ENCODE measurements at places on chromosomes 4 and X.

DNA sequence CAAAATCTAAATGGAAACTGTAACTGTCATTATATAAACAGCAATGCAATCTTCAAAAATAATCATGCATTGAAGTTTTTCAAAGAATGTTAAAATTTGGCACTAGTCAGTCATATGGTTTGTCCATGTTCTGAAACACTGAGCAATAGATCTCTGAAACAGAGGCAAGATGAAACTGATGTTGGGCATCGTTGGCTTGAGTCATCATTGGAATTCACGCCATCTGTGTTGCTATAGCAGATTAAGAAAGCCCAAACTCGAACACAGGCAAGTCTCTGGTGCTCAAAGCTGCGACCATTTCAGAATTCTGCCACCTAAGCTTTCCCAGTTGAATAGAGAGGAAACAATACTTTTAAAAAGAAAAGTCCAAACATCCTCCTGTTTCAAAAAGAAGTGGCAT lies 114.1 kb upstream of the PPARGC1A start:
- no peak for DNase-seq

- DNase-seq: no peak
Measured at GRCh38 chr4:9758641-9759317, 22.7 kb upstream of the DRD5 start.

DNA sequence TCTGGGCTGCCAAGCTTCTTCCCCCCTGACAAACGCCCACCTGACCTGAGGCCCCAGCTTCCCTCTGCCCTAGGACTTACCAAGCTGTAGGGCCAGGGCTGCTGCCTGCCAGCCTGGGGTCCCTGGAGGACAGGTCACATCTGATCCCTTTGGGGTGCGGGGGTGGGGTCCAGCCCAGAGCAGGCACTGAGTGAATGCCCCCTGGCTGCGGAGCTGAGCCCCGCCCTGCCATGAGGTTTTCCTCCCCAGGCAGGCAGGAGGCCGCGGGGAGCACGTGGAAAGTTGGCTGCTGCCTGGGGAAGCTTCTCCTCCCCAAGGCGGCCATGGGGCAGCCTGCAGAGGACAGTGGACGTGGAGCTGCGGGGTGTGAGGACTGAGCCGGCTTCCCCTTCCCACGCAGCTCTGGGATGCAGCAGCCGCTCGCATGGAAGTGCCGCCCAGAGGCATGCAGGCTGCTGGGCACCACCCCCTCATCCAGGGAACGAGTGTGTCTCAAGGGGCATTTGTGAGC lies 37.0 kb downstream of the HTRA3 start:
- no peak for DNase-seq

DNA sequence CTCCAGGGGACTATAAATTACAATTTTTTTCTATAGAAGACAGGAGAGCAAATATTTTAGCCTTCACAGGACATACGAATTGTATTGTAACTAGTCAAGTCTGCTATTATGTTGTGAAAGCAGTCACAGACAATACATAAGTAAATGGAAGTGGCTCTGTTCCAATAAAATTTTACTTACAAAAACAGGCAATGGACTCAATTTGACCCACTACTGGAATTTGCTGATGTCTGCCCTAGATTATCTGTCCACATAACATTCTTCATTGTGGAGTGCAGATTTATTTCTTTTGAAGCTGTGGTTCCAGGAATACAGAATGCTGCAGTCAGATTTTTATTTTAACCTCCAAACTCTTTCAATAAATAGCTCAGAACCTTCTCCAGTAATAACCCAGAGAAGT lies 330.3 kb downstream of the PPP4R3C start:
- no peak for DNase-seq

- DNase-seq: no peak
Measured at GRCh38 chr4:54050214-54050904, 14.0 kb downstream of the CHIC2 start.

DNA sequence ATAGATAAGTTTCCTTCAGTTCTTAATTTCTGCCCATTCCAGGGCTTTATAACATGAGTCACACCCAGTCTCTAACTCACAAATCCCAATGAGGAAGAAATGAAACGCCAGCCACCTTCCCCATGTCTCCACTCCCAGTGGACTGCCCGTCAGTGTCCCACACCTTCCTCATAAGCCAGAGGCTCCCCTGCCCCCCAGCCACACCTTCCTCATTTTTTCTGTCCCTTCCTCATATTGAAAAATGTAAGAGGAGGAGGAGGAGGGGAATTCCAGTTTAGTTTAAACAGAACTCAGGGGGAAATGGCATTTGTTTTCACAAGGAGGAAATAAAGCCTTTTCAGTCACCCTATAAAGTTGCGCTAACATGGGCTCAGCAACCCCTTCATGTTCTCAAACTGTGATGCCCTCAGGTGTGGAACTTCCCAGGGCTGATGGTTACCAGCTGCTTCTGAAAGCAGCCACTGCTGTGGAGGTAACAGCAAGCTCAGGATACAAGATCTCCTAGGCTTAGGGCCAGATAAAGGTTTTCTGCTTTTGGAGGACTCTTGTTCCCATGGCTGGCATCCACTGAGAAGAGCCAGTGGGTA lies 97.8 kb downstream of the PARM1 start:
- no peak for DNase-seq

DNA sequence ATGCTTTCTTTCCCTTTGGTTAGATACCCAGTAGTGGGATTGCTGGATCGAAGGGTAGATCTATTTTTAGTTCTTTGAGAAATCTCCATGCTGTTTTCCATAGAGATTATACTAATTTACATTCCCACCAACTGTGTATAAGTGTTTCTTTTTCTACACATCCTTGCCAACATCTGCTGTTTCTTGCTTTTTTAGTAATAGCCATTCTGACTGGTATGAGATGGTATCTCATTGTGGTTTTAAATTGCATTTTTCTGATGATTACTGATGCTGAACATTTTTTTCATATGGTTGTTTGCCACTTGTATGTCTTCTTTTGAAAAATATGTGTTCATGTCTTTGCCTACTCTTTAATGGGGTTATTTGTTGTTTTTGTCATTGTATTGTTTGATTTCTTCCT lies 6.6 kb upstream of the AGA start:
- DNase-seq: no peak

GRCh38 chr4:88919056-88919455 lies 137.9 kb downstream of the FAM13A start:
- no peak for DNase-seq

DNA sequence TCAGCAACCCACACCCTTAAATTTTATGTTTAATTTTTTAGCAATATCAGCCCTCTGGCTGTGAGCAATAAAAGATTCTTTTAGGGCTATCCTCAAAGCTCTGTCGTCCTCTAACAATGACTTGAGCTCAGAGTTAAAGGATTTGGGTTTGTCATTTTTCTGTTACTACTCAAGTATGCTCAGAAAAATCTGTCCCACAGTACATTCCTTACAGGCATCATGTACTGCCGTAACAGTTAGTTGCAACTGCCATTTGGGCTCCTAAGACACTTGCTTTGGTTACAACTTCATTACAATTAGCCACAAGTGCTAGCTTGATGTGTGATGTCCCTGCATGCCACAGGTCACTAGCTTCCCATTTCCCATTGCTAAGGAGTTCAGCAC lies 33.2 kb downstream of the COQ2 start:
- DNase-seq: no peak

GRCh38 chrX:68895341-68895755 lies 66.5 kb downstream of the EFNB1 start:
- DNase-seq: no peak

- no peak for DNase-seq
Measured at GRCh38 chr4:155973639-155974475, 20.2 kb upstream of the CTSO start.

DNA sequence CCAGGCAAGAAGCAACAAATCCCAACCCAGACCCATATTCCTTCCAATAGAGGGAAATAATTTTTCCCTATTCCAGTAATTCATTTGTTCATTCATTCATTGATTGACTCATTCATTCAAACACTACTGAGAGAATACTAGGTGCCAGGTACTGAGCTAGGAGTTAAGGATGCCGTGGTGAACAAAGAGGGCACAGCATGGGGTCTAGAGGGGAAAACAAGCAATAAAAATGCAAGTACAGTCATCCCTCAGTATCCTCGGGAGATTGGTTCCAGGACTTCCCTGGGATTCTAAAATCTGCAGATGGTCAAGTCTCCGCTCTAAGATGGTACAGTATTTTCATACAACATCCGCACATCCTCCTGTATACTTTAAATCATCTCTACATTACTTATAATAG lies 18.7 kb downstream of the RASGEF1B start:
- DNase-seq: no peak

DNA sequence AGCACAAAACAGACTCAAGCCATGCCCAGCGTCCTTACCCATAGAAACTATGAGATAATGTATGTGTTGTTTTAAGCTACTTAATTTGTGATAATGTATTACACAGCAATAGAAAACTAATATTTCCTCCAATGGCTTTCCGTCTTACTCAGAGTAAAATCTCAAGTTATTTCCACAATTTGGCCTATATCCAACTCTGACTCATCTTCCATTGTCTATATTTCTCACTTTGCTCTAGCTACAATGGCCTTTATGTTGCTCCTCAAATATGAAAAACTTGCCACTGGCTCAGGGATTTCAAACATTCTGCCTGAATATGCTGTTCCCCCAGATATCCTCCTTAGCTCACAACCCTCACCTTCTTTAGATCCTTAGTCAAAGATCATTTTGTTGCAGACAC lies 31.6 kb downstream of the IQCM start:
- no peak for DNase-seq

GRCh38 chrX:131987252-131987651 lies 35.9 kb upstream of the STK26 start:
- DNase-seq: no peak

GRCh38 chrX:132272826-132273225 lies 53.6 kb upstream of the RAP2C start:
- no peak for DNase-seq

GRCh38 chr4:12041828-12042227 lies 613.1 kb upstream of the HS3ST1 start:
- no peak for DNase-seq

DNA sequence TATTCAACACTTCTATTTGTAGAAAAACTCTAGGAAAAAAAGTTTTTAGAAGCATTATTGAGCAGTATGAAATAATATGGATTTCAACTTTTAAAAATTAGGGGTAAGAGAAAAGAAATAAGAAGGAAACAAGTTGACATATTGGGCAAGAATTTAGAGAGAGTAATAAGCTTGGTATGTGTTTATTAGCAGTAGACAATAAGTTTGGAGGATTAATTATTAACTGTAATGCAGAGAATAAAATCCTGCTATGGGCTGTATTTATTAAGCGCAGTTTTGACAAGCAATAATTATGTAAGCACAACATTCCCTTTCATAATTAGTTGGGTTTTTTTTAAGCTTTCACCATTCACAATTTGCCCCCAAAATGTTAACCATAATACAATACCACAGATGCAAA lies 162.7 kb upstream of the SLC7A11 start:
- DNase-seq: no peak

DNA sequence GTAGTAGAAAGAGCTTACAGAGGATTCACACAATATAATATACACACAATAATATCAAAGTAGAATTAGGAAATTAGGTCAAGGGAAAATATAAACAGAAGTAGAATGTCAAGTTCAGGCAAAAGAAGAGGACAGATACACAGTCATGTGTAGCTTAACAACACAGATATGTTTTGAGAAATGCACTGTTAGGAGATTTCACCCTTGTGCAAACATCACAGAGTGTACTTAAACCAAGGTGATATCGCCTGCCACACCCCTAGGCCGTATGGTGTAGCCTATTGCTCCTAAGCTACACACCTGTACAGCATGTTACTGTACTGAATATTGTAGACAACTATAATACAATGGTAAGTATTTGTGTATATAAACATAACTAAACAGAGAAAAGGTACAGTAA lies 110.0 kb upstream of the EDNRA start:
- DNase-seq: no peak

All from stimulated activated CD4-positive, alpha-beta T cell treated with anti-CD3 and anti-CD28 coated beads, Interleukin-15, amount 100 ng/mL, for 1 hour (primary cell).